ENCODE measurements at places on chromosomes 7 and 10. TPM values are rescaled to one million over a fixed set of nuclear protein-coding genes. Genes with fewer than 3 reads are reported as not detected.

DNA sequence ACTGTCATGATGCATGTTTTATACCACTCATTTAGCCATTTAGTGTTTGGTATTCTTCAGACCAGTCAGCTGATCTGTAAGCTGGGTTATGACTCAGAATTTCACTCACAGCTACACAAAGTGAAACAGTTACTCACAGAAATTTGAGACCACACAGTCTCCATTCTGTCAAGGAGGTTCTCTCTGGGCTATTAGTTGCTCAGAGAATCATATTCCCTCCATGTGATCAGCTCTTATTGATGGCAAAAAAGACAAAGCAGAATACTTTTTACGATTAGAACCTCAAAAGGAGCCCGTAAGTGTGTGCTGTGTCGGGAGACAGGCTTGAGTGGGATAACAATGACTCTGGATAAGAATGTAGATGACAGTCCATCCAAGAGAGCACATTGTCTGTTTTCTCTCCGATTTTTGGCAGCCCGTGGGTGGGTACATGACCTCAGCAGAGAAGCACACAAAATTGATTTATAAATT is 277.6 kb upstream of the SORCS1 start:
- DNase-seq = no peak

- DNase-seq = no peak
Observed at GRCh38 chr10:77936697-77937567, 10.4 kb upstream of the DLG5 start.

DNA sequence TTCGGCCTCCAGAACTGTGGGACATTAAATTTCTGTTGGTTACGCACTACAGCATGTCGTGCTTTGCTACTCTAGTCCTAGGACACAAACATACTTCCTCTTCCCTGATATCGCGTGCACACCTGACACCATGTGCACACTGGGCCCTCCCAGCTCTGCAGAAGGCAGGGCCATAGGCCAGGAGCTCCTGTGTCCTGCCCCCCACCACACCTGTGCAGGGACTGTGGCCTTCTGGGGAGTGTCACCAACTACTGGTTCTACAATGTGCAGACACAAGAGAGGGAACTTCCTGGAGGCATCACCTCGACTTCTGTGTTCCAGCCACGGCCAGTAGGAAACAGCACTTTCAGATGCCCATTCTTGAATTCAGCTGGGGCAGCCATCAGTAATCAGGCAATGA is 646.4 kb upstream of the MGMT start:
- no peak for DNase-seq

Gene SEC23IP
- 78.0 TPM for total RNA-seq

Gene CDC14C
- total RNA-seq = not detected

All from activated CD4-positive, alpha-beta T cell treated with anti-CD3 and anti-CD28 coated beads, Interleukin-2, amount 10 ng/mL, durations not matched to agents 24 days and 14 days (primary cell).